Activated CD8-positive, alpha-beta memory T cell treated with anti-CD3 and anti-CD28 coated beads, Interleukin-2, amount 50 U/mL, for 4 hours (primary cell): ENCODE measurements at places on chromosomes 5 and 9.

GRCh38 chr5:108380531-108381349 lies 1.2 kb downstream of the FBXL17 start:
- DNase-seq, result peak; percentile 55

DNA sequence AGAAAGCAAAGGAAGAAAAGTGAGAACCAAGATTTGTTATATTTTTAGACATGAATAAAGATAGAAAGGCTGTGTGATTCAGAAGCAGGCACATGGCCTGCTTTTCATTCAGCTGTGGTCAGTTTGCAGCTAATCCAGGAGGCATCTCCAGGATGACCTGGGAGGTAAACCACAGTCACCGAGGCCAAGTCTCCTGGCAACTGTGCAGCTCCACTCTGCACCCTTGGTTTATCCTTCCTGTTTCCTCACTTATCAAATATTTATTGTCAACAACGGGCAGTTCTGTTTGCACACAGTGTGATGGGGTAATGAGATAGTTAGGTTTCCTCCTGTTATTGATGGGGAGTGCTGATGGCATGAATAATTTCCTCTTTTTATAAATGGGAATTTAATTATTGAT lies 243.0 kb downstream of the PSAT1 start:
- DNase-seq, result no peak

DNA sequence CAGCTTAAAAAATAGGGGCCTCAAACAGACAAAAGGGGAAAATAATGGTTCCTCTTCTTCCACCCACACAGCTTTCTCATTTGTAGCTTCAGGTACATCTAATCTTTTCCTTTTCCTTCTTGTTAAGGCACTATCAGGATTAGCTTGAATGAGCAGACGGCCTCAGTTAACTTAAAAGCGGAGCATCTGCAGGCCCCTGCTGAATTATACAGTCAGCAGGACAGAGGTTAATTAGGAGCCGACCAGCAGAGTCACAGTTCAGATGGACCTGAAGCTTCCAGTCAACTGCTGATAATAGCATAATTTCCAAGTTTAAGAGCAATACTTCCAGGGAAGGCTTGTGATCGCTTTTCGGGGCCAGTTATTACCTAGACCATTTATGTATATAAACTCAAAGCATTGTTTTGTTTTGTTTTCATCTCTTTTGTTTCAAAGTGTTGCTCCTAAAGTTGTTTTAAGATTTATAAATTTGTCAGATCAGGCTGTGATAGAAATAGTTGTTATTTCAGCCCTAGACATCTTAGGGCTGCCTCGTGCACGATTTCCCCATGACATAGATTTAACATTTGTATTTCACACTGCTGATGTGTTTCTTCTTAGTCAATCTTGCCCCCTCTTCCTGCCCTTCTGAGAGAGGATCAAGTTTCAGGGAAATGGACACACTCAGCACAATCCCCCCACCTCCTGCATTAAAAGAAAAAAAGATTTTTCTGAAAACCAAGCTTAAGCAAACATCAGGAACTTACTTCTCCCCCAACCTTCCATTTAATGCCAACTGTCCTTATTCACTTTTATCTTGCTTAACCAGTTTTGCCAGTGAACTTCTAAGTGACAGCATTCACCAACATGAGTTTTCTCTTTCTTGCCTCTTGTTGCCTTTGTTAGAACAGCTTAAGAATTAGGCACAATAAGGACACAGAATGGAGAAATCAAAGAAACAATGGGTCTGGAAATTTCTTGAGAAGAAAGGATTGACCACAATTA lies 449.8 kb downstream of the ARHGEF28 start:
- DNase-seq, result no peak

DNA sequence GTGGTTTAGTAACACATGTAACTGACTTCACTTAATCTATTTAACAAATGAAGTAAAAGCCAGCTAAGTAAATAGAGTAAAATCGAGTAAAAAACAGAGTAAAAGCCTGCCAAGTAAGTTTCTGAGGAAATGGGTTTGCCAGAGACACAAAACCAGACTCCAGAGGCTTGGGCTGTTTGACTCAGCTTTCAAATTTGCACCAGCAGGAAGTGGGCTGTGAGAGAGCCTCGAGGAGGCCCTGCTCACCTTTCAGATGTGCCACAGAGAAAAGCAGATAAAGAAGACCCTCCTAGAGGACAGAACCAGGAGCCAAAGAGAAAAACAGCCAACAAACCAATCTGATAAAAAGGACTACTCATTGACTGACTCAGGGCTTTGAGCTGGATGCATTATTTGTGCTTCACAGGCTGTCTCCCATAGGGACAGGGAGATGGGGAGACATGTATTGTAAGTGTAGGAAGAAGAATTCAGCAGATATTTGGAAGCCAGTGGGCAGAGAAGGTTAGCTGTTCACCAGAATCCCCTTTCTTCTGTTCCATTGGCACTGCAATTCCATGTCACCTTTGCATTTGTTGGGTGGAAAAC lies 14.4 kb upstream of the AMACR start:
- no peak for DNase-seq

GRCh38 chr5:122295138-122295537 lies 16.9 kb upstream of the SNCAIP start:
- DNase-seq, result no peak

DNA sequence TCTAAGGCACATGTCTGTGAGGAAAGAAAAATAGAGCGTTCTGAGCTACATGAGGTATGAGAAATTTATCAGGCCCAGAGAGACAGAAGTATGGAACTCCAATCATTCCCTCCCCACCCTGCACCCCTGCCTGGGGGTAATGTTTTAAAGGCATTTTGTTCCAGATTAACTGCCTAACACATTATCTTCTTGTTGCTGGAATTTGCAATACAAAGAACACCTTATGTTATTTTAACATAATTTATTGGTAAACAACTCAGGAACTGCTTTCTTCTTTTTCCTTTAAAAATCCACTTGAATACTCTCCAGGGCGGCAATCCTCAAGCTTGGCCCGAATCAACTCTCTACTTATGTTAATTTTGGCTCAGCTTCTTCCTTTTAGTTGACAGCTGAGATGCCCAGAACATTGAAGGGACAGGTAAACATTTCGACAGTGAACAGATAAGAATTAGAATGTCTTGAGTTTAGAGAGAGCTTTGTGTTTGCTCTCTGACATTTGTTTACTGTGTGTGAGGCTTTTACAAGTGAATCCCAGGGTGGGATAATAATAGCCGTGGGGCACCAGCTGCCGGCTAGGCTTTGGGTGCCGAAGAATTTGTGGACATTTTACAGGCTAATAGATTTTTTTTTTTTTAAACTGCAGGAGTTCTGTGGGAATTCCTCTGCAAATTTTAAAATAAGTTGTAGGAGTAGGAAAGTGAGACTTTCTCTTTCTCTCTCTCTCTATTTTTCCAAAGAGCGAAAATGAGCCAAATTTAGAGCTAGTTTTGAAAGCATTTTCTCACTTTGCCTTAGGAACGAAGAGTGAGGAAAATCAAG lies 96.4 kb upstream of the TAF11L2 start:
- no peak for DNase-seq

- DNase-seq, result no peak
Measured at GRCh38 chr5:102411-103043, 10.6 kb downstream of the PLEKHG4B start.

- no peak for DNase-seq
Measured at GRCh38 chr5:106423109-106423897, 1247.4 kb downstream of the EFNA5 start.

- no peak for DNase-seq
Measured at GRCh38 chr5:87886164-87886563, 382.5 kb downstream of the TMEM161B start.

DNA sequence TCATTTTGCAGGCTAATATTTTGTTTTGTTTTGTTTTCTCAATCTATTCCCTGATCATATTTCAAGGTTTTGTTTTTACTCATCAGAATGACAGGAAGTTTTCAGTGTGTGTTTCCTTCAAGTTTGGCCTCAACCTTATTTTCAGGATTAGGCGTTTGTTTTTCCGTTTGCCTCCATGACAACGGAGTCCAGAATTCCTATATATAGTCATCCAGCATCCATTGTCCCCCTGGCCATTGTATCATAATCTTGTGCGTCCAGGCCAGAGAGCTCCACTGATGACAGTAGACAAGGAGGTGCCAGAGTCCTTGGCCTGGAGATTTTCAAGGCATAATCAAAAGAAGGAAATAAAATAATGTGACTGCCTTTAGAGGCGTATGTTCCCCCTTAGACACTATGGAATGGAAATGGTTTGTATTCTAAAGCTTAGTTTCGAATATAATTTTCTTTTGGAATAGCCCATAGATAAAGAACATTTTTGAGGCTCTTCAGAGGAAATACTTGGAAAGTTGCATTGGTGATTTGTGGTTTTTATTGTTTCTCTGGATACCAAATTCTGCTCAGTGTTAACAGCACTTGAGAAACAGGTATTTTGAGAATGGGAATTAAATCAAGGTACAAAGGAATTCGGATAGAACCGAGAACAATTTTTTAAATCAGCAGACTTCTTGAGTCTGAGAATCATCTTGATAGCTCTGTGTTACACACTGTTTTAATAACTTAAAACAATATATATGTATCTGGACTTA lies 99.8 kb downstream of the ZNF462 start:
- DNase-seq, result no peak

- DNase-seq, result no peak
Measured at GRCh38 chr5:152689250-152689711, 284.2 kb upstream of the NMUR2 start.

DNA sequence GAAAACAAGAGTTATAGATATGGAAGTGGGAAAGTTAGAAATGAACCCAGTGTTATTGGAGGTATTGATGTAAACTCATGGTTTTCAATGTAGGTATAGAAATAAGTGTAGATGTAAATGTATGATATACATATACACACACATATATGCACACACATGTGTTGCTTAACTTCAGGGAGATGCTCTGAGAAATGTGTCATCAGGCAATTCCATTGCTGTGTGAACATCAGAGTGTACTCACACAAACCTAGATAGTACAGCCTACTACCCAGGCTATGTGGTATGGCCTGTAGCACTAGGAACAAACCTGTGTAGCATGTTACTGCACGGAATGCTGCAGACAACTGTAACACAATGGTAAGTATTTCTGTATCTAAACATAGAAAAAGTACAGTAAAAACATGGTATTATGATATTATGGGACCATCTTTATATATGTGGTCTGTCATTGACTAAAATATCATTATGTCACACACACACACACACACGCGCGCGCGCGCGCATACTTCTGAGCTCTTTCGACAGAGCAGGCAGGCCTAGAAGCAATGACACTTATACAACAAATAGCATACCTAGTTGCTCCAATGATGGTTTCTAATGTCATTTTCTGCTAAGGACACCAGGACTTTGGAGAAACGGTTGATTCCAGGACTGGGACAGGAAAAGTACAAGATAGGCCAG lies 86.6 kb downstream of the MACROH2A1 start:
- no peak for DNase-seq

- DNase-seq, result no peak
Measured at GRCh38 chr5:112634166-112634565, 103.5 kb upstream of the APC start.

DNA sequence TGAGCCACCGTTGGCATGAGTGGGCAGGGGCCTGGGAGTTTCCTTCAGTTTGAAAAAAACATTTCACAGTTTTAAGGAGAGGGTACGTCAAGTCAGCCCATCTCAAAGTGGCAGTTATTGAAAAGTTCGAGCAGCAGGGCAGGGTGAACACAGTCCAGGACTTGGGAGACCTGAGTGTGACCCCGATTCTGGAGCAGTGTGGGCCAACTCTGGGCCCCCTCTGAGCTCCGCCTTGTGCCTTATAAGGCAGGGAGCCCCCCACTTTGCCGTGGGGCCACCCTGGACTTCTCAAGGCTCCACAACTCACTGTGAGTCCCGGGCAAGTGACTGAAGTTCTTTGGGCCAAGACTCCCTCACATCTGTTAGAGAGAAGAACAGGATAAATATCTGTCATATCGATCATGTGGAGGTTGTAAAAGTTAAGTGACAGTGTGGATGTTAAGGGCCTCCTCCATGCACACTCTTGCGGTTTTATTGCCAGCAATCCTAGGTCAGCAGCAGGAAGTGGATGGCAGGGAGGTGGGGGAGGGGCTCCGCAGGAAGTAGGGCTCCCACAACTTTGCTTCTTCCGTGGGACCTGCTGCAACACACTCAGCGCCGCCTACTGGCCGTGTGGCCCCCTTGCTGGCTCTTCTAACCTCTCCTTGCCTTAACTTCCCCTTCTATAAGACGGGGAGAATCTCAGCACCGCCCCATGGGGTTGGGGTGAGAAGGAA lies 38.4 kb downstream of the HRH2 start:
- DNase-seq, result peak; percentile 72

DNA sequence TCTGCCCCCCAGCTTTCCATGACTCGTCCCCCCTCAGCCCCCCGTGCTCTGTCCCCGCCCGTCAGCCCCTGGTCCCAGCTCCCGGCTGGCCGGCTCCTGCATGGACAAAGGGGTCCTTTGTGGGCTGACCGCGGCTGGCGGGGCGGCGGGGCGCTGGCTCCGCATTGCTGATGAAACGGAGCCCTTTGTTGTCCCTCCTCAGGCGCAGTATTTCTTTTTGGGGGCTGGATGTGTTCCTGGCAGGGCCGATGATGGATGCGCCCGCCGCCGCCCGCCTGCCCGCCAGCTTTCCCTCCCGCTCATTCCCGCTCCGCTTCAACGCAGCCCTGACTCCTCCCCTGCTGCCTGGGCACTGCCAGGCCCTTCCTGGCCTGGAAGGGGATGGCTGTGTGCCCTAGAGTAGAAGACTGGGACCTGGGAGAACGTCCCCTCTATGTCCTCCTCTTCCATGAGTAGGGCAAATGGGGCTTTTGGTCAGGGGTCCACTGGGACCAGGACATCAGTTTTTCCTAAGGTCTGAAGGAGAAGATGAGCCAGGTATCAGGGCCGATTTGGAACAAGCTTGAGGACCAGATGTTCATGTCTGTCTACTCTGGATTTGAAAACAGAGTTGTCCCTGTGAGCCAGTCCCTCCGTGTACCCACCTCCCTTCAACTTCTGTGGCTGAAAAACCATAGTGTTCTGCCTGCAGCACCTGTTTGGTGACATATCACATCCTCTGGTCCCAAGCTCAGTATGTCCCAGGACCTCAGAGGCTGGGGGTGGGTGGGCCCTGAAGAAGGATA lies 29.0 kb downstream of the CXXC5 start:
- no peak for DNase-seq

DNA sequence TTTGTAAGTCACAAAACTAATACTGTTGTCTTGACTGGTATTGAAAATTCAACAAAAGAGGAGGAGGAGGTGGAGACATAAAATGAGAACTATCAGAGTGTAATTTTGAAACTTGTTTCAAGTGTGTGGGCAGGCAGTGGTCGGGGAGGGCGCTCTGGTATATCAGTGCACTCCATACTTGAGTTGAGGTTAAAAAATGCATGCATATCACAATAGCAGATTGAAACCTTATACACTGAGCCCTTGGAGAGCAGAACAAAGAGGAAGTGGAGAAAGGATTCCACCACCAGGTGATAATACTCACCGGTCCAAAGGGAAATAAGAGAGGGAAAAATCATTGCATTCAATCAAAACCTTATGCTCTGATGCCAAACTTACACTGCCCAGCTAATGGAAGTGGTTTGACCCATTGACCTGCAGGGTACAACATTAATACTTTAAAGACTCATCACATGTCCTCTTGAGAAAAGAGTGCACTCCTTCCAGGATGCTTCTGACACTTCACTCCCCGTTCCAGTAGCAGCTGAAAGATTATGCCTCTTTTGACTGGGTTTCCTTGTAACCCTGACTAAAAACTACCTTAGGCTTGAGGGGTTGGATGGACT lies 79.5 kb upstream of the FAM169A start:
- DNase-seq, result no peak
